ENCODE measurements at places on chromosomes 7 and 10.

DNA sequence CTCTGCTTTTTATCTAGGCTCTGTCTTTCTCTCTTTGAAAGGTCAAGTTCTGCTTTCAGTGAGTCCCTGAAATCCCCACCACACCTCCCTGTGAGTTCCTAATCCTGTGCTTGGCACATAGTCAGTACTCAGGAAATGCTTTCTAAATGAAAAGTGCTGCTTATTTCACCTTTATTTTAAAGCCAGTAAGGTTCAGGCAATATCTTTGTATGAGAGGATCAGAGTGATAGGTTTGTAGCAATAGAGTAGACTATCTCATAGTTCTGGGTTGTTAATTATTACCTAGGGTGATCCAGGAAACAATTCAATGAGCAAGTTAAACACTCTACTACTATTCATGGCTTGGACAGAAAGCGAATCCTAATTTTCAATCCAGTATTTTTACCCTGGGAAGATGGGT, 7.4 kb upstream of the LAMB1 start:
- no peak overlapping the region for H3K27ac ChIP-seq
- no peaks in the 10 kb centered on the region for H3K4me1 ChIP-seq
- no peak for DNase-seq
- no peaks in the 10 kb centered on the region for H3K36me3 ChIP-seq
- H3K27me3 ChIP-seq: peaks cover 2% of the 10 kb centered on the region
- no peak overlapping the region for H3K4me3 ChIP-seq

DNA sequence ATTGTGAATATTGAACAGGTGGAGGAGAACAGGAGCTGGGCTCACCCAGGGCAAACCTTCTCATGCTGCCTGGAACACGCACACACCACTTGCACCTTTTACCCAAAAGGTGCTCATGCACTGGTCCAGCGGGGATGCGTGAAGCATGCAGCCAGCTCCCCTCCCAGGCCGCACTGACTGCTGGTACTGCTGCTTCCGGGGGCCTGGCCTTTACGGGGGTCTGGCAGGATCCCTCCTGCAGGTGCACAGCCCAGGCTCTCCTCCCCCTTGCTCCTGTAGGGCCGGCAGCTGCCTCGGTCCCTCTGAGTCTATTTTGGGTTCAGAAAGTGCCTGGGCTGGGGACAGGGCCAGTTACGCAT, 221.7 kb downstream of the DNAJB6 start:
- no peak for DNase-seq
- H3K4me3 ChIP-seq: no peak overlapping the region
- no peak overlapping the region for H3K27ac ChIP-seq
- H3K4me1 ChIP-seq: no peaks in the 10 kb centered on the region
- no peaks in the 10 kb centered on the region for H3K27me3 ChIP-seq

- no peaks in the 10 kb centered on the region for H3K27me3 ChIP-seq
- H3K4me1 ChIP-seq: no peaks in the 10 kb centered on the region
- DNase-seq: no peak
- H3K4me3 ChIP-seq: no peak overlapping the region
- no peak overlapping the region for H3K27ac ChIP-seq
Measured at GRCh38 chr7:90804370-90804769, 208.2 kb downstream of the CDK14 start.

GRCh38 chr10:30436191-30436611, 2.2 kb downstream of the MAP3K8 start:
- H3K4me3 ChIP-seq: peak overlapping the region; percentile 97
- H3K27ac ChIP-seq: peak overlapping the region; percentile 18
- H3K36me3 ChIP-seq: peaks cover 42% of the 10 kb centered on the region
- H3K4me1 ChIP-seq: peaks cover 67% of the 10 kb centered on the region
- DNase-seq: peak; percentile 53
- H3K27me3 ChIP-seq: no peaks in the 10 kb centered on the region

GRCh38 chr10:77500754-77501151, 136.9 kb downstream of the KCNMA1 start:
- no peaks in the 10 kb centered on the region for H3K36me3 ChIP-seq
- no peak overlapping the region for H3K27ac ChIP-seq
- H3K27me3 ChIP-seq: no peaks in the 10 kb centered on the region
- no peak for DNase-seq
- H3K4me3 ChIP-seq: no peak overlapping the region
- H3K4me1 ChIP-seq: no peaks in the 10 kb centered on the region

DNA sequence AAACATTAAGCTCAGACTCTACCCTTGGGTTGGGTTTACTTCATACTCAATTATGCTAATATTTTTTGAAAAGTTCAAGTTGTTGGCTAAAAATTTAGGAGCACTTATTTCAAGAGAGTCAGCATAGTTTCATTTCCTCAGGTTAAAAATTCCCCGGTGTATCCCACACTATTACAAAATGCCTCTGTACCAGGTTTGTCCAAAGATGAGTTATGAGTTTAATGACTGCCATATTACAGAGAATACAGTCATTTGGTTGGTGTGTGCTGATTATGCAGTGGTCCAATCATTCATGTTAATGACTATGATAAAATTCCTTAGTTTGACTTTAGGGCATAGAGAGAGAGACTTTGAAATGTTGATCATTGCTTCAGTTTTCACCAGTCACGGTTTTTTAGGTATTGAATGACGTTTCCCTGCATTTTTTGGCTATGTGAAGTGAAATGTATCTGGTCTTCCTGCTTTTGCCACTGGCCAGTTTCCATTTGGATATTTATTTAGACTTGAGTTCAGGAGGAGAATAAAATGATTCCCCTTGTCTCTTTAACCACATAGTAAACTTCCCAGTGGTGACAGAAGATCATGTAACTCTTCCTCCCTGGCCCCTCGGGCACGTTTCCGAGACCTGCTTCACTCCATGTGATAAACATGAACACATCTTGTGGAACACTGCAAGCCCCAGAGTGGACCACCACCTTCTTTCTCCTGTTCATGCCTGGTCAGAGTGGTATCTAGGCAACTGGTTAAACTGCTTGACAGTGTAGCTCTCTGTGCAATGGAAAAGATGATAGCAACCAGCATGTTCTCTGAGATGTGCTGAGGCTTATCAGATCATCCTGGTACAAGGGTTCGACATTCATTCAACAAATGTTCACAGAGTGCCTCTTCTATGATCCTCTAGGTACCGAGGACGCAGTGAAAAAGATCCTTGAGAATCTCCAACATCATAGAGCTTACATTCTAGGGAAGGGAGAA, 153.6 kb downstream of the CACNB2 start:
- H3K4me1 ChIP-seq: peaks cover 10% of the 10 kb centered on the region
- no peaks in the 10 kb centered on the region for H3K36me3 ChIP-seq
- peak; percentile 20 for DNase-seq

GRCh38 chr10:14450041-14450491, 119.3 kb upstream of the FRMD4A start:
- H3K27ac ChIP-seq: no peak overlapping the region
- no peak for DNase-seq
- no peaks in the 10 kb centered on the region for H3K4me1 ChIP-seq
- no peak overlapping the region for H3K4me3 ChIP-seq

DNA sequence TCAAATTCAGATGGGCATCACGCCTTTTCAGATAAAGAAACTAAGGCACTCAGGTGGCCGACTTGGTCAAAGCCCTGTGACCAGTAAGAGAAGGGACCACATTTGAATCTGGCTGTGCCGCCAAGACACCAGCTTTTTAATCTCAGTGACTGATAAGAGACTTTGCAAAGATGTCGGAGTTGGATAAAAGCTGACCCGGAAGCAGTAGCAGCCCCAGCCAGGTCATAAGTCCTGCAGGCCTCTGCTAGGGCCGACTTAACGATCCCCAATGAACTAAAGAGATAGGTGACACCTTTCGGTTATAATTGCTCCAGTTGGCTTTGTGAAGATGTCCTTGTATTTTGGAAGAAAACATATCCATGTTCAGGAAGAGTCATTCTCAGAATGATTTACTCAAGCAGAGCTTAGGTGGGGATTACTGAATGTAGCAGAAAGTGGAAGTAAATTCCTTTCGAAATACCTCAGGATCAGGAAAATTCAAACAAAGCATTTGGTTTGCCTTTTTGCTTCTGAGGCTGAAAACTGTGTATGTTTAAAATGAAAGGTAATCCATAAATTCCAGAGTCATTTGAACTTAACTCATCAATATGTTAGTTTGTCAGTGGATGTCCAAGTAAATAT, 164.2 kb upstream of the PITRM1 start:
- DNase-seq: no peak
- no peak overlapping the region for H3K27ac ChIP-seq
- no peak overlapping the region for H3K4me3 ChIP-seq
- no peaks in the 10 kb centered on the region for H3K4me1 ChIP-seq

DNA sequence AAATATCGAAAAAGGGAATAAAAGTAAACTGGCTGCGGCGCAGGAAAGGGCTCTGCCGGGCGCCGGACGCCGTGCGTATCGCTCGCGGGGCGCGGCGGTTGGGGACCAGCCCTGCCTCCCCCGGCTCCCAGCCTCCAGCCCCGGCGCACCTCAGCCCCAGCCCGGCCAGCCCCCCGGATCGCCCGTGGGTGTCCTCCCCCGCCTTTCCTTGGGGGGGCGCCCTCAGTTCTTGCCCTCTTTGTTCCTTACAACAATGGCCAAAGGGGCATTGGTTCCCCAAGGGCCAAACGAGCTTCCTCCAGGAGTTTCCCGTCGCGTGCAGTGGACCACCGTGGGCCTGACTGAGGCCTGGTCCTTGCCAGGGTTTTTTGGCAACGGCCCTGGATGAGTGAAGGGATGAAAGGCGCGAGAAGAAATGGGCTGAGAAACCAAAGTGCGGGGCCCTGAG, 1.2 kb downstream of the MACROH2A2 start:
- H3K4me1 ChIP-seq: peaks cover 9% of the 10 kb centered on the region
- no peaks in the 10 kb centered on the region for H3K36me3 ChIP-seq
- peak overlapping the region; percentile 10 for H3K4me3 ChIP-seq
- no peak for DNase-seq
- H3K27ac ChIP-seq: no peak overlapping the region
- peaks cover 20% of the 10 kb centered on the region for H3K27me3 ChIP-seq

GRCh38 chr10:67696679-67697078, 684 bp upstream of the CTNNA3 start:
- H3K27me3 ChIP-seq: peaks cover 6% of the 10 kb centered on the region
- H3K4me3 ChIP-seq: no peak overlapping the region
- no peak for DNase-seq
- H3K36me3 ChIP-seq: no peaks in the 10 kb centered on the region

DNA sequence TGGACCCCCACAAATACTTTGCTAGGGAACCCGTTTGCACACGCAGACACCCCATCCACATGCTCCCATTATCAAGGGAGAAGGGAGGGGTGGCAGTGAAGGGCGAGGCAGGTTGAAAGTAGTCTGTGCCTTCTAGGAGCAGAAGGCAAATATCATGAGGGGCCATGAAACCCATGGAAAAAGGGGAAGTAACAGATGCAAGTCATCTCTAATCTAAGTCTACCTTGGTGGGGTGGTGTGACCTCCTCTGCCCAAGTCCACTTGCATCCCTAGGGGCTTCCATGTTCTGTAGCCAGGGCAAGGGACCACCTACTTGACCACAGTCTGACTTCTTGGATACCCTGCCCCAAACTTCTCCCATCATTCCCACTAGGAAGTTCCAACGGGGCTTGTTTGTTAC, 5.5 kb downstream of the GIMAP6 start:
- H3K4me1 ChIP-seq: peaks cover 56% of the 10 kb centered on the region
- no peak overlapping the region for H3K4me3 ChIP-seq
- no peaks in the 10 kb centered on the region for H3K27me3 ChIP-seq
- peaks cover 41% of the 10 kb centered on the region for H3K36me3 ChIP-seq

DNA sequence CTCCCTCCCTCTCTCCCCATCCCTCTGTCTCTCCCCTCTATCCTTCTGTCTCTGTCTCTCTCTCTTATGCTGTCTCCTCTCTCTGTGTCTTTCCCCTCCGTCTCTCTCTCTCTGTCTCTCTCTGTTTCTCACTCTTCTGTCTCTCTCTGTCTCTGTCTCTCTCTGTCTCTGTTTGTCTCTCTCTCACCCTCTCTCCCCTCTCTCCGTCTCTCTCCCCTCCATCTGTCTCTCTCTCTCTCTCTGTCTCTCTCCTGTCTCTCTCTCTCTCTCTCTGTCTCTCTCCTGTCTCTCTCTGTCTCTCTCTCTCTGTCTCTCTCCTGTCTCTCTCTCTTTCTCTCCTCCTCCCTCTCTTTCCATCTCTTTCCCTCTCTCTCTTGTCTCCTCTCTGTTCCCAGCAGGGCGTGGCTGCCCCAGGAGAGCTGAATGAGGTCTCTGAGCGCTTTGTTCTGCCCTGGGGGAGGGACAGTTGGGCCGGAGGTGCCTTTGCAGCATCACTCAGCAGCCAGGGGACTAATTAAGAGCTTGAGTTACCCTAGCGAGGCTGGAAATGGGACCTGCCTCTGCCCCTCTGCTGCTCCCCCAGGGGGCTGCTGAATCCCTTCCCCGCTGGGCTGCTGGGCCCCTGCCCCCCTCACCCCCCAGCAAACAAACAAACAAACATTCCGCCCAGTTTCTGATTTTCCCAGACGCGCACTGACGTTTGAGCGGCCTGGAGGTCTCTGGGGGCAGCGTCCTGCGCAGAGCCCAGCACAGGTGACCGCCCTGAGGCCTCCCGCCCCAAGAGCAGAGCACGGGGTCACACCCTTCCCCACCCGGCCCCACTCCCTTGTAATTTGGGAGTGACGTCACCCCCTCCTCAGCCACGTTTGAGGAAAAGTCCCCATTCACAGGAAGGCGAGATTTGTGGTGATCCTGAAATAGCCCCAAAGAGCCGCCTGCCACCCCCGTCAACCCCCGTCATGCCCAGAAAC, 68.1 kb downstream of the PDGFA start:
- no peak overlapping the region for H3K27ac ChIP-seq
- H3K36me3 ChIP-seq: no peaks in the 10 kb centered on the region
- no peak overlapping the region for H3K4me3 ChIP-seq
- H3K4me1 ChIP-seq: no peaks in the 10 kb centered on the region
- peaks cover 5% of the 10 kb centered on the region for H3K27me3 ChIP-seq

DNA sequence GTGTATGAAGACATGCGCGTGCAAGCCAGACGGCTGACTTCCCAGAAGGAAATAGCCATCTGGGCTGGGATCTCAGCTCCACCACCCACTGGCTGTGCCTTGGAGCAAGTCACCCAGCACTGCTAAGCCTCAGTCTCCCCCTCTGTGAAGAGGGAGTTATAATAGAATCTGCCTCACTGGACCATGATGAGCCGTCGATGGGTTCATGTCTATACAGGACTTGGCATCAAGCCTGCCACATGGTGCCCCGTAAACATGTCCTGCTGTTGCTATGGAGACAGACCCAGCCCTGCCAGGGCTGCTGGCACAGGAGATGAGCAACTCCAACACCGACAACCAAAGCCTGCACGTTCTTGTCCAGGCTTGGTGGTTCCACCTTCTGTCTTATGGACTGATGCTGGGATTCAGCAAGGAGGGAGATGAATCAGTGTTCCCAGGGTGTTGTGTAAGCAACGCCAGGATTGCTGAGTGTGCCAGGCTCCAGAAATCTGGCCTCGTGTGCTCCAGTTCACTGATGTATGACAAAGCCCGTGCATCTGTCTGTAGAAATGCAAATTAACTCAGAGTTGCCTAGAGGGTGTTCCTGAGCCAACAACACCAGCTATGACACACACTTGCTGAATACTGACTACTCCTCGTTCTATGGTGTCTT, 5.6 kb downstream of the GPR15LG start:
- H3K27me3 ChIP-seq: no peaks in the 10 kb centered on the region
- no peak overlapping the region for H3K27ac ChIP-seq
- no peak overlapping the region for H3K4me3 ChIP-seq
- H3K4me1 ChIP-seq: no peaks in the 10 kb centered on the region
